Mucosa of gallbladder (tissue), 1 donor: ENCODE measurements at places on chromosomes 6 and 20.
A peak's percentile ranks its signal among the peaks of the same experiment; 100 is the strongest.

GRCh38 chr6:89290401-89291155 is 24.5 kb downstream of the GABRR2 start:
- no peak for DNase-seq

- no peak for DNase-seq
Measured at GRCh38 chr6:96466147-96466863, 55.3 kb upstream of the UFL1 start.

DNA sequence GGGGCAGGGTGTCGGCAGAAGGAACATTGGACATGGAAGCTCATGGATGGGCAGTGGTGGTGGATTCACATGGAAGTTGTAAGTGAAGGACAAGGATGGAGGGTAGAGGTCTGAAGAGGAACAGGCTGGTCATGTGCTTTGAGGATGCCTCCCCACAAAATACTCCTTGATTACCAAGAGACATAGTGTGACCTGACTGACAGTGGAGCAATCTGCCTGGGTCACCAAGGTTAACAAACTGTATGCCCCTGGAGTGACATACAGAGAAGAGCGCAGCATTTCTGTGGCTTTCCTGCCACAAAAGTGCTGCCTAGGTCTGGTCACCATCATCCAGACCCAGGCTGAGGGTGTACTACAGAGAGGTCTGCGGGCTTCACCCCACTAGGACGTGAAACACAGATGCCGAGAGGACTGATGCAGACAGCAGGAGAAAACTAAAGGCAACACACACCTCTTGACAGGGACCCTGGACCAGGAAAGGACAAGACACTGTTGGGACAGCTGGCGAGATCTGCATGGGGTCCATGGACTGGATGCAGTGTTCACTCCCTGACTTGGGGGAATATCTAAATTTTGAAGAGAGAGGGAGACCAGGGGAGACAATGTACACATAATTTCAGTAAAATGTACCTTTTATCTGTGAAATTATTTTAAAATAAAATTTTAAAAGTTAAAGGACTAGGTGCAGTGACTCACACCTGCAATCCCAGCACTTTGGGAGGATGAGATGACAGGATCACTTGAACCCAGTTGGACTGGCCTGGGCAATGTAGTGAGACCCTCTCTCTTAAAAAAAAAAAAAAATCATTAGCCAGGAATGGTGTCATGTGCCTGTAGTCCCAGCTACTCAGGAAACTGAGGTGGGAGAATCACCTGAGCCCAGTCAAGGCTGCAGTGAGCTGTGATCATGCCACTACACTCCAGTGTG is 64.9 kb downstream of the CSE1L start:
- DNase-seq = no peak

DNA sequence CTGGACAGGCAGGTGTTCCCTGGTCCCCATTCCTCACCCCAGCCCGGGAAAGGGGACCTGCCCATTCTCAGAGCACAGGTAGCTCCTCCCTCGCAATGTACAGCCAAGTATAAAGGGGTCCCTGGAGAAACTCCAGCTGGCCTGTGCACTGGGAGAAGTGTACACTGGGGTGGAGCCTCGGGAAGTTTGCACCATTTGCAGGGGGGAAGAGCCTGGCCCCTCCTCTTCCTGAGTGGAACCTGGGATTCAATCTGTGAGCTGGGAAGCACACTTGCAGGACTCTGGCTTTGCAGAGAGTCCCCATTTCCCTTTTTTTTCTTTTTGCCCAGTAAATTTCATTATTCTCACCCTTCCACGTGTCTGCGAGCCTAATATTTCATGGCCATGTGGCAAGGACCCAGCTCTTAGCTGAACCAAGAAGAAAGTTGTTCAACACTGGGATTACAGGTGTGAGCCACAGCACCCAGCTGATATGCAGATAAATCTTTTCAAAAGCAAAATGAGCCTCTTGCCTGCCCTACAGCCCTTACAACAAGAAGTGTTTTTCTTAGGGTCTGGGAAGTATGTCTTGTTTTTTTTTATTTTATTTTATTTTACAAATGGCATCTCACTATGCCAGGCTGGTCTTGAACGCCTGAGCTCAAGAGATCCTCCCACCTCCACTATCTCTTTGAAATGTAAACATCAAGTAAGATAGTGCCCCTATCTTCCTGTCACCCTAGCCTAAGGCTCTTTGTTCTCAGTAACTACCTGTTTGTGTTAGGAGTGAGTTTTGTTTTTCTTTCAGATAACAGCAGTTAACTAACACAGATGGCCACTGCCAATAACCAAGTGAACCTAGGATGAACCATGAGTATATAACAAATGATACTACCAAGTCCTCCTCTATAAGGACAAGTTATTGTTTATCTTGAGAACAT is 9.3 kb upstream of the RNGTT start:
- no peak for DNase-seq

GRCh38 chr6:107458672-107459282 is 587 bp downstream of the PDSS2 start:
- DNase-seq = peak; percentile 10
